ENCODE measurements at places on chromosomes 5 and 9. TPM values are rescaled to one million over a fixed set of nuclear protein-coding genes. Genes with fewer than 3 reads are reported as not detected.

GRCh38 chr5:181204113-181204825, 727 bp downstream of the TRIM7 start:
- no peaks in the 10 kb centered on the region for H3K27me3 ChIP-seq
- no peak for DNase-seq
- no peak overlapping the region for H3K27ac ChIP-seq
- H3K4me1 ChIP-seq: peaks cover 2% of the 10 kb centered on the region

- DNase-seq: no peak
- H3K36me3 ChIP-seq: no peaks in the 10 kb centered on the region
- H3K4me1 ChIP-seq: no peaks in the 10 kb centered on the region
- H3K27me3 ChIP-seq: no peaks in the 10 kb centered on the region
Observed at GRCh38 chr5:123454259-123454911, 31.2 kb upstream of the CEP120 start.

DNA sequence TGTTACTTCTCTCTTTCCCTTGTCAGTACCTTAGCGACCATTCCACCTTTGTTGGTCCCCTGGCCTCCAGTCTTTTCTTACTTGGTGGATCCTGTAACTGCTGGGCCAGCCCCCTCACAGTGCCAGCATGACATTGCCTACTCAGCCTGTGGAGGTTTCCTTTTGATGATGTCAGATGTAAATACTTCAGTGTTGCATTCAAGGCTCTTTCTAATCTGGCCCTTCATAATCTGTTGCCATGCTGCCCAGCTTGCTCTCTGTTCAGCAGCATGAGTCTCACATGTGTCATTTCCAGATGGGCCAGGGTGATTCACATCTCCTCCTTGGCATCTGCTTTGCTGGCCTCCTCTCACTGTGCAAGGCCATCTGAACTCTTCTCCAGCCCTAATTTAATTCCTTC, 57.1 kb downstream of the MAST4 start:
- H3K36me3 ChIP-seq: no peaks in the 10 kb centered on the region
- no peak overlapping the region for H3K27ac ChIP-seq
- no peak for DNase-seq
- no peak overlapping the region for H3K4me3 ChIP-seq

DNA sequence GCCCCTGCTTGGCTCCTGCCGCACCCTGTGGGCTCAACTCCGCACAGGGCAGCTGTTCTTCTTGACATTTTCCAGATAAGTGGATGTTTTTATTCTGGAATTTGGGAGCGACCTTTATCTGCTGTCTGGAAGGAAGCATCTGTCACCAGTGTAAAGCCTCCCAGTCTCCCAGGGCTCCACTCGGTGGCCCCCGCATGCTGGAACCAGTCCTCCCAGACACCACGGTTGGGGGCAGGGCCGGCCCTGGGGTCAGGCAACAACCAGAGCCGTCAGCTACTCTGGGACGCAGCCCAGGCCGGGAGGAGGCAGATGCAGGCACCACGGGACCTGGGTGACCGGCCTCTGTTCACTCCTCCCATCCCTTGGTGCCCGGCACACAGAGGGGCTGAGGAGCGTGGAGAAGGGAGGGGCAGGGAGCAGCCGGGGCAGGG, 92.8 kb upstream of the ADAMTS2 start:
- peak overlapping the region; percentile 24 for H3K27ac ChIP-seq
- no peaks in the 10 kb centered on the region for H3K36me3 ChIP-seq
- peaks cover 6% of the 10 kb centered on the region for H3K4me1 ChIP-seq
- no peak overlapping the region for H3K4me3 ChIP-seq
- peak; percentile 63 for DNase-seq

GRCh38 chr5:58107704-58108103, 352.2 kb downstream of the PLK2 start:
- no peaks in the 10 kb centered on the region for H3K36me3 ChIP-seq
- H3K27me3 ChIP-seq: no peaks in the 10 kb centered on the region
- no peaks in the 10 kb centered on the region for H3K4me1 ChIP-seq
- DNase-seq: no peak
- H3K27ac ChIP-seq: no peak overlapping the region

GRCh38 chr9:133616643-133617405, 7.6 kb upstream of the FAM163B start:
- no peak overlapping the region for H3K27ac ChIP-seq
- DNase-seq: no peak
- H3K36me3 ChIP-seq: no peaks in the 10 kb centered on the region
- no peaks in the 10 kb centered on the region for H3K4me1 ChIP-seq
- no peaks in the 10 kb centered on the region for H3K27me3 ChIP-seq

DNA sequence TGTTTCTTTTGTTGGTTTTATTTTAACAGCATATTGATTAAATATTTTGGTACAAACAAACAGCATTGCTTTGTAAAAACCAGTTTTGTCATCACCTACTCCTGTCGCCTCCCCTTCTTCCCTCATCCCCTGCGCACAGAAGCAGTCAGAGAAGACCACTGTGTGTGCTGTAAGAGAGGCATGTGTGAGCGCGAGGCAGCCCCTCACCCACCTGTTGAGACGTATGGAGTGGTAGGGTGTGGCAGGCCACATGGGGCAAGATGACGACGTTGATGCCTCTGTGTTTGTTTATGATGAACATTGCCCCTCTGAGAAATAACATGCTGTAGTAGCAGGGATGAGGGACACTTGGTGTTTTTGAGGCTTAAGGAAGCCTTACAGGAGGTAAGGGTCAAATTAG, 71.3 kb downstream of the GPR21 start:
- no peaks in the 10 kb centered on the region for H3K4me1 ChIP-seq
- no peaks in the 10 kb centered on the region for H3K36me3 ChIP-seq
- no peak overlapping the region for H3K27ac ChIP-seq

GRCh38 chr5:116084287-116084691, 536 bp upstream of the COMMD10 start:
- no peaks in the 10 kb centered on the region for H3K27me3 ChIP-seq
- no peaks in the 10 kb centered on the region for H3K36me3 ChIP-seq
- peak overlapping the region; percentile 92 for H3K27ac ChIP-seq
- peak; percentile 29 for DNase-seq

DNA sequence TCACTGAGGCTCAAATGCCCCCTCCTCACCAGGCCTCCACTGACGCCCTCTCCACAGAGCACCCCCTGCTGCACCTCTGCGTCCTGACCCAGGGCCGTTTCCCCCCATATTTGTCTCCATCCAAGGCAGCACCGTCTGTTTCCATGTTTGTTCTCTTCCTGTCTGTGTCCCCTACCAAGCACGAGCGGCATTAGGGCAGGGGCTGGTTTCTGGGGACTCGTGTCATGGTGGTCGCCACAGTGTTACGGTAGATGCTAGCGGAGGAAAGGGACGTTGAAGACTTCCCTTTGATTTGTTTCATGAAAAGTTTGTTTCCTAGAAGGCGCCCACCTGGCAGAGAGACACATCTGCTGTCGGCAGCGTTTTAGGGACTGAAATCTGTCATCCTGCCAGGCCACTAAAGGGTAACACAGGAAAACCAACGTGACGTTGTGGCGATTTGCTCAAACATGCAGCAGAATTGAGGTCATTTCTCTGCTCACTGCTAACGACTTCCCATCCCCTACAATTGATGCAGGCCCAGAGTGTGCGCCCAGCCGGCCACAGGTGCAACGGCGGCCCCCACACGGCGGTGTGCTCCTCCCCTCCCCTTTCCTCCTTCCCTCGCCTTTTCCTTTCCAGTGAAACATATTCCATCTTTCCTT, 79.3 kb upstream of the IRX4 start:
- no peak overlapping the region for H3K4me3 ChIP-seq
- no peaks in the 10 kb centered on the region for H3K4me1 ChIP-seq
- no peaks in the 10 kb centered on the region for H3K27me3 ChIP-seq

- H3K27ac ChIP-seq: no peak overlapping the region
- H3K4me3 ChIP-seq: no peak overlapping the region
- H3K27me3 ChIP-seq: no peaks in the 10 kb centered on the region
- H3K4me1 ChIP-seq: no peaks in the 10 kb centered on the region
- no peaks in the 10 kb centered on the region for H3K36me3 ChIP-seq
Observed at GRCh38 chr9:29220596-29221251, 1647.4 kb upstream of the C9orf72 start.

DNA sequence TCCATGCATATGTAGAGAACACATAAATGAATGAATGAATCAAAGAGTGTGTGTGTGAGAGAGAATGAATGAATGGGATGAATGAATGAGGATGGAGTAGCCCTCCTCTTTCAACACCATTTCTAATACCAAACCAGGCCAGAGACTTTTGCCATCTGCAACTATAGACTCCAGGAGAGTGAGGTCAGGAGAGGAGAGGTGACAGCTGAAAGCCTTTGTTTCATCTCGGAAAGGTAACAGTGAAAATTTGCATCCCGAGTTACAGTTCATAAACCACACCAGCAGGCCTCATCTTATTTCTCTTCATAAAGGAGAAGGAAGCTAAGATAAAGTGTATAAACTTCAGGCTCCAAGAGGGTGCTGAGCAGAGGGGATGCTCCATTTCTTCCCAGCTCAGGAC, 255.3 kb upstream of the KLF4 start:
- peaks cover 15% of the 10 kb centered on the region for H3K4me1 ChIP-seq
- no peak overlapping the region for H3K4me3 ChIP-seq
- no peaks in the 10 kb centered on the region for H3K36me3 ChIP-seq

- H3K27me3 ChIP-seq: no peaks in the 10 kb centered on the region
- no peaks in the 10 kb centered on the region for H3K36me3 ChIP-seq
- no peaks in the 10 kb centered on the region for H3K4me1 ChIP-seq
- DNase-seq: no peak
Observed at GRCh38 chr9:135302329-135303279, 177.0 kb upstream of the PPP1R26 start.

- DNase-seq: no peak
- no peak overlapping the region for H3K4me3 ChIP-seq
- no peaks in the 10 kb centered on the region for H3K36me3 ChIP-seq
- H3K27ac ChIP-seq: no peak overlapping the region
- H3K4me1 ChIP-seq: no peaks in the 10 kb centered on the region
Observed at GRCh38 chr5:125175348-125176004, 429.0 kb upstream of the ZNF608 start.

DNA sequence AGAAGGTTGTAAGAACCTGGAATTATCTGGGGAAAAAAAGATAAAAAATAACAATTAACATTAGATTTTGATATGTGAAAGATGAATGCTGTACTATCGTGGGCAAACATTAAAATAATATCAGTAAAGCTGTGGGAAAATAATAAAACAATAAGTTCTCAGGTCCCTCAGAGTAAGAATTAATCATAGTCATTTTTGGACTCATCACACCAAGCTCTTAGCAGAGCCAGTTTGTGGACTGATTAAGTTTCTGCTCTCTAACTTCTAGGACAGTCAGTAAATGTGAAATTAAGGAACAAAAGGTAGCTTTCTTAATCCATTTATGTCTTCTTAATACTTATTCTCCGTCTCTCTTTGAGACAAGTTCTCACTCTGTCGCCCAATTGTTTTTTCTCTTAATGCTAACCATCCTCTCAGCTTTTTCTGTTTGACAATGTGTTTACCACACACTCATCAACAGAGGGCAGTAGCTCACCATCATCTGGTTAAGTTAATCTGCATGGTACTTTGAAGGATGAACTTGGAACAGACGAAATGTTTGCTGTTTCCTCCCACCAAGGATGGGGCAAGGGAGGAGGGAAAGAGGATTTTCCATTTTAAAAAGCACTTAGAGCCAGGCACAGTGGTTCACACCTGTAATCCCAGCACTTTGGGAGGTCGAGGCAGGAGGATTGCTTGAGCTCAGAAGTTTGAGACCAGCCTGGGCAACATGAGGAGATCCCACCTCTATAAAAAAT, 5.3 kb upstream of the ACO1 start:
- no peaks in the 10 kb centered on the region for H3K36me3 ChIP-seq
- no peak overlapping the region for H3K27ac ChIP-seq
- H3K27me3 ChIP-seq: no peaks in the 10 kb centered on the region
- H3K4me1 ChIP-seq: peaks cover 6% of the 10 kb centered on the region
- no peak overlapping the region for H3K4me3 ChIP-seq

DNLZ gene
- total RNA-seq: 48.2 TPM

ARSK gene
- 6.8 TPM for total RNA-seq

SLC28A3 gene
- 0.08 TPM for total RNA-seq

EIF4EBP3 gene
- total RNA-seq: 14.0 TPM

TSLP gene
- 1.7 TPM for total RNA-seq

WDR38 gene
- total RNA-seq: 3.2 TPM

All from testis (tissue), 5 donors.